ENCODE measurements at places on chromosomes 2 and 18.

GRCh38 chr2:95030496-95030895, 5.0 kb downstream of the MAL start:
- no peak for DNase-seq

DNA sequence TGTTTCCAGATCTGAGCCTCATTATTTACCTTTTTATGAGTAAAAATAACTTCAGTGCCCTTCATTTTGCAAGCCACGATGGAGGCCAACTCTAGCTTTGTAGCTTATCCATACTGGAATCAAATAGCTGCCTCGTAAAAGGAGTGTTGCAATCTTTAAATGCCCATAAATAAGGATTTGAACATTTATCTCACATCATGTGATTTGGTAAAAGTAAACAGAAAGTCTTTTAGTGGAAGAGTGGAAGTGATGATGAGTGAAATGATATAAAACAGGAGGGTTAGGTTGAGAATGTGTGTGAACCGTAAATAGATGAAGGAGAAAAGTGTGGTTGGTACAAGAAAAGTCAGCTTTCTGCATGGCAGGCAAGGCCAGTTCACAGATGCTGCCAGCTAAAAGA, 348.9 kb downstream of the OSR1 start:
- no peak for DNase-seq

GRCh38 chr2:149885946-149886345, 298.4 kb upstream of the MMADHC start:
- no peak for DNase-seq

DNA sequence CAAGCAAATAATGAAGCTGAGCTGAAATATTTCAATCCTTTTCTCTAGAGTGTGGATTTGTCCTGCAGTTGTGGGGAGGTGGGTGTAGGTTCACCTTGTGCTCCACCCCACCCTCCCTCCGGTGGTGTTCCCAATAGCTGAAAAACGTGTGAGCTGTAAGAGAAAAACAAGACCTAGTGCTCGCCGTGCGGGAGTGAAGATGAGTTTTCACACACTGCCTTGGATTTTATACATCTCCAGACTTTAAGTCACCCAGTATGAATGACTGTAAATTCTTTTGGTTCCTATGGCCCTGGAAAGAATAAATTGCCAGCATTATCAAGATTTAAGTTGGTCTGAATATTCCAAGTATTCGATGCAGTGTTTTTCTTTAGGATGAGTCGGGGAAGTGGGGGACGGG, 1.9 kb upstream of the SOX11 start:
- no peak for DNase-seq

GRCh38 chr2:209425471-209426071, 1.7 kb downstream of the MAP2 start:
- peak; percentile 36 for DNase-seq

DNA sequence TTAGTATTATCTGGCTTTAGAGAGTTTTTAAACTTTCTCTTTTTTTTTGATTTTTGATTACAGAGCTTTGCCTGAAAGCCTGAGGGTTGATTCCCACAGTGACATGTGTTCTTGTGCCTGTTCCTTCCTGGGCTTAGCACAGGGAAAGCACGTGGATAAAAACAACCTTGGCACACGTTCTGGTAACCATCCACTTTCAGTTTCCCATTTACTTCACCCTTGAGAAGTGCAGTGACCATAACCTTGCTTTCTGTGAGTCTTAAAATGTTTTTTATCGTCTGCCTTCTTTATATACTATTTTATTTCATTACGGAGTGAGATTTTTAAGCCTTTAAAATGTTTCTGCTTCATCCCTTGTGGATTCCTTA, 11.5 kb downstream of the CD226 start:
- no peak for DNase-seq

DNA sequence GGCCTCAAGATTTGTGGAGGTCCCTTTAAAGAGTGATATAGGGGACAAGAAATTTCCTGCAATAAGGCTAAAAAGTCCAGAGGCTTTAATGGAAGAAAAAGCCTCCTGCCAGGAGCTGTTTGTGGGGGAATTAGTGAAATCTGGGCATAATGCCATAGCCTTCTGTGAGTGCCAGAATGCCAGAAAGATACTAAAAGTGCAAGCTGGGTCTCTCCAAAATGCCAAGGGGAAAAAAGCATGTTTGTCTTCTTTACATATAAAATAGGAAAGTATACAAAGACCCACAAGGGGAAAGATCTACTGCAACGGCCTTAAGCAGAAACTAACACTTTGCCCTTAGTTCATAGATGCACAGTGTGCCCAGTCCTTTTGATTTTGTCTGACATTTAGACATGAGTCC, 647.7 kb upstream of the ZNF804A start:
- no peak for DNase-seq

DNA sequence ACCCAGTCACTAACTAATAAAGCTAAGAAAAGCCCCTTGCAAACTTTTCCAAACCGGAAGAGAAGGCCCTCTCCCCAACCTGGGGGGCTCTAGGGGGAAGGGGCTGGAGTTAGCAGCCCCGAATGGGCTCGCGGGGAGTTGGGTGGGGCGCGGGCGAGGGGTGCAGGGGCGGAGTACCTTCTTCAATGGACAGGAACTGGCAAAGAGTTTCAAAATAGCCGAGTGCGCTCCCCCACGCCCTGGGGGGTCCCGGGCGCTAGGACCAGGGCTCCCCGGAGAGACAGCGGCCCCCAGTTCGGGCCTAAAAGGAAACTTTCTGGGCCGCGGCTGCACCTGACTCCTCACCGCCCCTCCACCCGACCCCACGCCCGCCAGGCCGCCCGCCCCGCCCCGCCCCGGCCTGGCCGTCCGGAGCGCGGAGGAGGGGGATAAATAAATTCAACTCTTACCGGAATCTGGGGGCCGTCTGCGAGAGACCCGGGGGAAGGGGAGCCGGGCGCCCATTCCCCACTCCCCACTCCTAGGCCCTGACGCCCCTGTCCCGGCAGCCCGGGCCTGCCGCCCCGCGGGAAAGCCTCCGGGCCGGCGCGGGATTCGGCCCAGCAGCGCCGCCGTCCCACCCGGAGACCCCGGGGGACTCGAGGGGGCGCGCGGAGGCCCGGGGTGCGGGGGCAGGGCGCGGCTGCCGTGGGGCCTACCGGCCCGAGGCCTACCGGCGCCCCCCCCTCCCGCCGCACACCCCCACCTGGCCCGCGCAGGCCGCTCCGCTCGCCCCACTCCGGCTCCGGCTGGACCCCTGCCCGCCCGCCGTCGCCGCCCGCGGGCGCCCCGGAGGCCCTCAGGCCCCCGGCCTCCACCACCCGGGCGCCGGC, 868 bp downstream of the INO80D start:
- DNase-seq, result peak; percentile 73

- no peak for DNase-seq
Measured at GRCh38 chr18:36490897-36491296, 193.4 kb downstream of the FHOD3 start.

- DNase-seq, result peak; percentile 85
Measured at GRCh38 chr18:22348521-22349316, 69.0 kb downstream of the CTAGE1 start.

GRCh38 chr2:216539791-216540241, 41.2 kb downstream of the RPL37A start:
- DNase-seq, result no peak

- no peak for DNase-seq
Measured at GRCh38 chr18:57440331-57441070, 5.3 kb downstream of the ONECUT2 start.

DNA sequence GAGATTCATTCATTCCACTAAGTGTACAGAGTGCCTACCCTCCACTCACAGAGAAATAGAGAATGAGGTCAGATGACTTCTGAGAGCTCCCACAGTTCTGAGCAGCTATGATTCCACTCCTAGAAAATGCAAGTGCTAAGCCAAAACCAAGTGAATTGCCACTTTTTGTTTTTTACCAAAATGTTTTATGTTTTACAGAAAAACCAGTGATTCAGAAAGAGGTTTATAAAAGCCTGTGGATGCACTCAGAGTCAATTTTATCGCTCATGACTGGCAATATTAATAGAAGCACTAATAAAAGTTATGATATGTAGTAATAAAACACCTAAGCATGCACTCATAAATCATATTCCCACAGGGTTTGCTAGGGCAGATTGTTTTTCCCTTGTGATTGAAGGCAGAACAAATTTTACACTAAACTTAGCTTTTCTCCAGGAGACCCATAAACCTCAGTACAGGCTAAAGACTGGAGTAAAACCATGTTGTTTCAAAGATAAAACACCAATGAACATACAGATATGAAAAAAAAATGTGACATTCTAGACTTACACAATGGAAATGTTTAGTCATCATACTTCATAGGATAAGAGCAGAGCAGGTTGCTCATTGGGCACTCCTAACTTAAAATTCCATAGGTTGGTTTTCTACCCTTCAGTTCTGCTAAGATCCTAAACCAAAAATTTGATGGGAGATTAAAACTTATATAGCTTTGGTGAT, 67.5 kb downstream of the PDK1 start:
- DNase-seq, result peak; percentile 52

- DNase-seq, result no peak
Measured at GRCh38 chr2:144509001-144509878, 10.7 kb downstream of the ZEB2 start.

DNA sequence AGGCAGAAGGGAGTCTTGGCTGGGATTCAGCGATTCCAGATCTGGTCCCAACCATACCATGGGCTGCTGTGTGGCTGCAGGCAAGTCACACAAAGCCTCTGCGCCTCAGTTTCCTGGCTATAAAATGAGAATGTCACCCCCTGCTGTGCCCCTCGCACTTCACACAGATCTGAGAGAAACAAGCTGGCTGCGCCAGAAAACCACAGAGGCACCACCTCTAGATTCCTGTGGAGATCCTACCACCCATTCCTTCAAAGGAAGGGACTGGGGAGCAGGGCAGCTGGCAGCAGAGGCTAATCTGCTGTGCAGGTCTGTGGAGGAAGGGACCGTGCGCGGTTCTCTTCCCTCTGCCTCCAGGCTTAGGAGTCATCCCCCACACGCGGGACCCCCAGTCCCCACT, 19.8 kb downstream of the NEURL3 start:
- DNase-seq, result no peak

DNA sequence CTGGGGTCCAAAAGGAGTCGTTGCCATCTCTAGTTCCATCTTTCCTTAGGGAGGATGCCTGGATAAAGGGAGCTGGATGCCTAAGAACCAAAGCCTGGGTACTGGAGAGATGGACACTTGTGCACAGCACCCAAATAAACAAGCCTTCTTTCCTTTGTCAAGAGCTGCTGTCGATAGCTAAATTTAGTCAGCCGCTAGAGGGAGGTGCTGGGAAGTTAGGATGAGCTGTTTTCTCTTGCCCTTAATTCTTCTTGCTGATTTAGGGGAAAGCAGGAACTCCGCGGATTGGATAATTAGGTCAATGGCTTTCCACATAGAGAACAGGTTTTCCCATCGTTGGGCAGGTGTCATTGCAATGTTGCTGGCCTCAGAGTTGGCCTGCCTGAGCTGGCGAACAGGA, 30.9 kb upstream of the SERPINB12 start:
- DNase-seq, result peak; percentile 37

Data from GM03348 (cell line).